GM18507 (cell line): ENCODE measurements at places on chromosomes 1 and 21.

DNA sequence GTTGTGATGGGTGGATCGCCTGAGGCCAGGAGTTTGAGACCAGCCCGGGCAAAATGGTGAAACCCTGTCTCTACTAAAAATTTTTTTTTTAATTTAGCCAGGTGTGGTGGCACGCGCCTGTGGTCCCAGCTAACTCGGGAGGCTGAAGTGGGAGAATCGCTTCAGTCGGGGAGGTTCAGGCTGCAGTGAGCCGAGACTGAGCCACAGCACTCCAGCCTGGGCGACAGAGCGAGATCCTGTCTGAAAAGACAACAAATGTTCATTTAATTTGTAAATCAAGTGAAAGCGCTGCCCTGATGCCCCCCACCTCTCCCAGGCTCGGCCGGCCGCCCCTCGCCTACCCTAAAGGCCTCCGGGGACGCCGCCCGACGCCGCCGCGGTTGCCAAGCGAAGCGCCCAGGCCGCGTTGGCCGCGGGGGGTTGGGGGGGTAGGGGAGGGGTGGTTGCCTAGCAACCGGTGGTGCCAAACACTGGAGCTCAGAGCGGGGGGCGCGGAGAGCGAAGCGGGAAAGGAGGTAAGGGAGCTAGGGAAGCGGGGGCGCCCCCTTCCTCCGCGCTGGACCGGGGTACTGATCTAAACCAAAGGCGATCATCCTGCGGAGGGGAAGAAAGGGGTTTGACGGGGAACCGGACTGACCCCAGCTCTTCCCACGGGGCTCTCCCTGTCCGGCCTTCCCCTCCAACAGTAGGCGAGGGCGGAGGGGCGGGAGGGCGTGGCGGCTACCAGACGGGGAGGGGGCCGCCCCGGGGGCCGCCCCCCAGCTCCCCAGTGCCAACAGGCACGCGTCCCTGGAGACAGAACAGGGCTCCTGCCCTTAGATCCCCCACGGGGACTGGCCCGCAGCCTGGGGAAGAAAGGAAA is at the start of gene TEKT2:
Gene TEKT2, plus strand, starts transcription at position 460 of the 862 bp plus-strand sequence. CDS start 828 bp downstream, outside the sequence.
- DNase-seq = no peak

GRCh38 chr1:208405014-208405413 is 160.8 kb upstream of the PLXNA2 start:
- DNase-seq = no peak

- no peak for DNase-seq
These were observed 1.3 kb downstream of the GBP7 start for GRCh38 chr1:89174491-89174890.

DNA sequence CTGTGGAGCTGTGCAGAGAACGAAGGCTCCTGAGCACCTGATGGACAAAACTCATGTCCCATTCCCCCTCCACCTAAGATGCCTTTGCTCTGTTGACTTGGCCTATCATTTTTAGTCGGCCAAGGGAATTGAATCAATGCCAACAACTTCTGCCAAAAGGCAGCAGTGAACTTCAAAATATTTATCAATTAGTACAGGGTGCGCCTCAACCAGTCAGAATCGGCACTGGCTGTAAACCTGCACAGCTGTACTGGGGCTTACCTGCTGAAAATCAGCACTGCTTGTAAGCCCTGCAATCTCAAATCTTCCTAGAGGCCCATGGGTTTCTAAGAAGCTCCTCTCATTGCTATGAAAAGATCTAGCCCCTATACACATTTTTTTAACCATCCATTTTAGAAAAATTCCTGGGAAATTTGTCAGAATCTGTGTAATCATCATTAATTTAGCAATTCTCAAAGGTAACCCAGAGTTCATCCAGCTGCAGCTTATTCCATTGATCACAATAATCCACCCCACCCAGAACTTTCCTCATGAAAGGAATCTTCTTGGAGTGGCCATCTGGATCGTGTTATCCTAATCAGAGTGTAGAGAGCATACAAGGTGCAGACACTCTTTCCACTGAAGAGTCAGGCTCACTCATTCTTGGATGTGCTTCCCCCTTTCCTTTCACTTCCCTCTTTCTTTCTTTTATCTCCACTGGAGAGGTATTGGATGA is 40.2 kb downstream of the ADAMTS1 start:
- DNase-seq = no peak

- no peak for DNase-seq
These were observed 31.3 kb upstream of the LRIG2 start for GRCh38 chr1:113041569-113042284.

GRCh38 chr1:159800177-159800930 is 1.8 kb upstream of the FCRL6 start:
- DNase-seq = peak; percentile 20

- DNase-seq = no peak
These were observed 147.3 kb downstream of the HS2ST1 start for GRCh38 chr1:87061742-87062156.

- DNase-seq = no peak
These were observed 54.3 kb upstream of the RAB3GAP2 start for GRCh38 chr1:220326578-220326977.

DNA sequence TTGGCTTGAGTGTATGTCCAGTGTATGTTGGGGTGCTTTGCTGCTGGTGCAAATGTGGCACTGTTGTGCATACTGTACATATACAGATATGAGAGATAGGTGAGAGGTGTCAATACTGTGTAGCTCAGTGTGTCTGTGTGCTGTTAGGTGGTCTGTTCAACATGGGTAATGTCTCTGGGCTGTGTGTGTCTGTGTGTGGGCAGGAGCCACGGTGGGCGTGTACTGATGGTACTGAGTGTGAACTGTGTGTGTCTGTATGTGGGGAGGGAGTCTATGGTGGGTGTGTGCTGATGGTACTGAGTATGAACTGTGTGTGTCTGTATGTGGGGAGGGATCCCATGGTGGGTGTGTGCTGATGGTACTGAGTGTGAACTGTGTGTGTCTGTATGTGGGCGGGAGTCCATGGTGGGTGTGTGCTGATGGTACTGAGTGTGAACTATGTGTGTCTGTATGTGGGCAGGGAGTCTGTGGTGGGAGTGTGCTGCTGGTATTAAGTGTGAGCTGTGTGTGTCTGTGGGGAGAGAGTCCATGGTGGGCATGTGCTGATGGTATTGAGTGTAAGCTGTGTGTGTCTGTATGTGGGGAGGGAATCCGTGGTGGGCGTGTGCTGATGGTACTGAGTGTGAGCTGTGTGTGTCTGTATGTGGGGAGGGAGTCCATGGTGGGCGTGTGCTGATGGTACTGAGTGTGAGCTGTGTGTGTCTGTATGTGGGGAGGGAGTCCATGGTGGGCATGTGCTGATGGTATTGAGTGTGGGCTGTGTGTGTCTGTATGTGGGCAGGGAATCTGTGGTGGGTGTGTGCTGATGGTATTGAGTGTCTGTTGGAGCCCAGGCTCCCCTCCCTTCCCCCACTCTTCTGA is 32.2 kb upstream of the FOXO6 start:
- DNase-seq = no peak

DNA sequence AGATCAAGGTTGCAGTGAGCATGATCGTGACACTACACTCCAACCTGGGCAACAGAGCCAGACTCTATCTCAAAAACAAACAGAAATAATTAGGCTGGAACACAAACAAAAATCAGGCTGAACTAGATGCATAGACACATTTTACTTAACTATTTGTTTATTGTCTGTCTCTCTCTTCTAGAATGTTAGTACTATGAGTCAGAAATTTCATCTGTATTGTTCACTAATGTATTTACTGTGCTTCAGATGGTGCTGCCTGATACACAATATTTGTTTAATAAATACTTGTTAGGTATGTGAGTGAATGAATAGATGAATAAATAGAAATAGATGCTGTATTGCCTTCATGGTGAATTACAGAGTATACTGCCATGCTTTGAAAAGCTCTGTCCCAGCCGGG is 6.0 kb upstream of the LIN28A start:
- no peak for DNase-seq

GRCh38 chr1:23643736-23644554 is 47.7 kb upstream of the RPL11 start:
- no peak for DNase-seq

- DNase-seq = no peak
These were observed 108.8 kb downstream of the NRIP1 start for GRCh38 chr21:14955936-14956520.

- no peak for DNase-seq
These were observed 23.7 kb downstream of the RNF187 start for GRCh38 chr1:228510803-228511413.

- DNase-seq = no peak
These were observed 104.3 kb upstream of the CDC42BPA start for GRCh38 chr1:227422581-227422980.

- DNase-seq = no peak
These were observed 175.7 kb downstream of the HHIPL2 start for GRCh38 chr1:222372221-222372620.

DNA sequence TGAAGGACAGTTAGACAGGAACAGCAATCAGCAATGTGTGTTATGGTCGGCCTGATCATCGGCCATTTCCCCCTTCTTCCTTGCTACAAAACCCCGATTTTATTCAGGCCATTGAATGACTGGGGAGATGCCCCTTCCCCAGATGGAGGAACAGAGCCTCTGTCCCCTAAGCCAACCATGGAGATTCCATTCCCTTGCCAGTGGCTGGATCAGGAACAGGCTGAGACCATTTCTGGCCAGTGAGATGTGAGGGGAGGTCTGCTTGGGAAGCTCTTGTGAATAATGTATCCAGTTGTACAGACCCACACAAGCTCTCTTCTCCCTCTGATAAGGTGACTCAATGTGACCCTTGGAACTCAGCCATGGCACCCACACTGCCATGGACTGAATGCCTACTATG is 7.7 kb downstream of the CSRP1 start:
- DNase-seq = no peak

GRCh38 chr1:201255479-201256362 is 27.6 kb upstream of the PKP1 start:
- DNase-seq = no peak

DNA sequence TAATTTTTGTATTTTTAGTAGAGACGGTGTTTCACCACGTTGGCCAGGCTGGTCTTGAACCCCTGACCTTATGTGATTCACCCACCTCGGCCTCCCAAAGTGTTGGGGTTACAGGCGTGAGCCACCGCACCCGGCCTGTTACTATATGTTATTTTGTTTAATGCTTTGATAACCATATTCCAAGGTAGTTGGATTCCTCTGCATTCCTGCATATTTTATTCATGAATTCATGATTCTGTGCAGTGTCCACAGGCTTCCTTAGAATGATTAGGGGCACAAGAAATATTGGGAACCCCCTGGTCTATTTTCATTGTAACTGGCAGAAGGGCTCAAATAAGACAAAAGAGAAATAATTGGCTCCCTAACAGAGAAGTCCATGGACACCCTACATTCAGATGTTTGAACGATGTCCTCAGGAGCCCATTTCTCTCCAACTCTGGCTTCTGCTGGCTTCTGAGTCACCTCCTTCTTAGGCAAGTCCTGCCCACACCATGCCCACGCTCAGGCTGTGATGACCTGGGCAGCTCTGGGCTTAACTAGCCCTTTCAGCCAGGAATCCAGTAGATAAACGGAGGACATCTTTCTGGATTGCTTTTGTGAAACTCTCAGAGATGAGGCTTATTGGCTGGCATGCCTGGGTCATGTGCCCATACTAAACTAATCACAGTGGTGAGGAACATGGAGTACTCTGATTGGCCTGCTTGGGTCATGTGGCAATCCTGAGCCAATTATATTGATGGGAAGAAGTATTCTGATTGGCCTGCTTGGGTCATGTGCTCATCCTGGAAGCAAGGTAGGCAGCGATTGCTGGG is 32.6 kb downstream of the TNFRSF8 start:
- DNase-seq = no peak

DNA sequence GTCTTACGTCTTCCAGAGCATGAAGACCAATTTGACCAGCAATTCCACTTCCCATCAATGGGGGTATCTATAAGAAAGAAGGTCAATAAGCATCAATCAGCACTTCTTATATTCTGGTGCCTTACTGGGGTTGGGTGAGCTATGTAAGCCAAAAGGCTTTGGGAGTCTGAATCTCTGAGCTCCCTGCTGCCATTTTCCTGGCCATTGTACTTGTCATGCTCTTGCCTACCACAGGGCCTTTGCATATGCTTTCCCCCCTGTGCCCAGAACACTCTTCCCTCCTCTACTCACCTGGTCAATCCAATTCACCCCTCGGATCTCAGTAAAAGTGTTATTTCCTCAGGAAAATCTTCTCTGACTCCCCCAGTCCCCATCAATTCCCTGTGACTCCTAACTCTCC is 36.3 kb downstream of the C8B start:
- DNase-seq = no peak

GRCh38 chr1:227785805-227786671 is 29.4 kb upstream of the PRSS38 start:
- no peak for DNase-seq

GRCh38 chr1:40834968-40835545 is 27.1 kb downstream of the CITED4 start:
- DNase-seq = no peak

DNA sequence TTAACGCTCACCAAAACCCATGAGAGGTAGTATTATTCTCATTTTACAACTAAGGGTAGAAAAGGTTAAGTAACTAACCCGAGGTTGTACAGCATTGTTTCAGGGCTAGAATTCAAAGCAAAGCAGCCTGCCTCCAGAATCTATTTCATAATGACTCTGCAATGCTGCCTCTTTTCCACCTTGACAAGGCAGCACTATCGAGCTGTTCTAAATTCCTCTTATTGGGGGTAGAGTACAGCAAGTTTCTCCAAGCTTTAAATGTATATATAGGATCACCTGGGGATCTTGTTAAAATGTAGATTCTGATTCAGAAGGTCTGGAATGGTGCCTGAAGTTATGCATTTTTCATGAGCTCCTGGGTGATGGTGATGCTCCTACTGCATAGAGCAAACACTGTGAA is 30.1 kb downstream of the WNT2B start:
- no peak for DNase-seq

DNA sequence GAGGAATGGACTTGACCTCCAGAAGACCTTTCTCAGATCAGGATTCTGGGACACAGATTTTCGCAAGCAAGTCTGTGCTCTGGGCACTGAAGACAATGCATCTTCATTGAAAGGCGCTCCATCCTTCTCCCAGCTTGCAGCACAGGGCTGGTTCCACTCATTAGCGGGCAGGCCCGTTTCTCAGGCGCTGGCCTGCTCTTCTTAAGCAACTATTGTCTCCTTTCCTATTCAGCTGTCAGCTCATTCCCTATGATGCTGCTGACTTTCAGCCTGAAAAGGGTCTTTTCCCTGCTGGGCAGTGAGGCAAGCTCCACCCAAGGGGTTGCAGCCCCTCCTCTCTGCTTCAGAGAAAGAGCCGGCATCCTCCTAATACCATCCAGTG is 91.9 kb upstream of the PLXNA2 start:
- no peak for DNase-seq

DNA sequence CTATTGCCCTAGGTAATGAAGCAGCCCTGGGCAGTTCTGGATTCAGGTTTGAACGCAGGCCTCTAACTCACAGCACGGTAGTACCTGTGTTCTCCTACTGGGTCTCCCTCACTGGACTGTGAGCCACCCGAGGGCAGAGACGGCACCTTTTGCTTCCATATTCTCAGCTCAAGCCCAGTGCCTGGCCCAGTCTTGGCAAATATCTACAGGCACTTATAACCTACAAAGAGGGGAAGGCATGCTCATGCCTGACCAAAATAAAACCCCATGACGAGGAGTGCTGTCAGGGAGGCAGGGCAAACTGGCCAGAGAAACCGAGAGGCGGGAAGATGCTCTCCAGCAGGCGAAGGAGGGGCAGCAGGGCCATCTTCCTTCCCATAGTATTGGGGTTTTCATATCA is 91.1 kb downstream of the DDX20 start:
- no peak for DNase-seq

- DNase-seq = no peak
These were observed 7.0 kb downstream of the IL12RB2 start for GRCh38 chr1:67314696-67315095.
